ENCODE measurements at places on chromosomes 6 and 20.

DNA sequence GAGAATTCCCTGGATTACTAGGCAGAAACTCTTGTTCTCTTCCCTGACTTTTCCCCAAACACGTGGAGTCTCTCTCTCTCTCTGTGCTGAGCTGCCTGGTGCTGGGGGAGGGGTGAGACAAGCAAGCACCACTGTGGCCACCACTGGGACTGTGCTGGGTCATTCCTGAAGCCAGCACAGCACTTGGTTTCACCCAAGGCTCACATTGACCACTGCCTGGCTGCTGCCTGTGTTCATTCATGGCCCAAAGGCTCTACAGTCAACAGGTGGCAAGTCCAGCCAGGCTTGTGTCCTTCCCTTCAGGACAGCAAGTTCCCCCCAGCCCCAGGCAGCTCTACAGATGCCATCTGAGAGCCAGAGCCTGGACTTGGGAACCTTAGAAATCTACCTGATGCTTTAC is 92.2 kb downstream of the CTNNBL1 start:
- DNase-seq, result no peak

DNA sequence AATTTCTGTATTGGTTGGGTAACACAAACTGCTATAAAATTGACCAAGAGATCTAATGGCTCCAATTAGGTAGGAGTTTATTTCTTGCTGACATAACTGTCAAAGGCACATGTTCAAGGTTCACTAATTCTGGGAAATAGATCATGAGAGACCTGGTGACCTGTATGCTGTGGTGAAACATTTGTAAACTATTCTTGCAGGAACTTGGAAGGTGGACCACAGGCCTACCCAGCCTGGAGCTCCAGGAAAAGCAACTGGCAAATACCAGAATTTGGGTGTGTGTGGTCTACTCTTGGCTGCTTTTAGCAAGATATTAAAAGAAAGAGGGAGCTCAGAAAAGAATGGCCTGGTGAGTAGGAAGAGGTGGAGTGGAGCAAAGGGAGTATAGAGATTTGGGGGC is 184.6 kb downstream of the QKI start:
- DNase-seq, result no peak

DNA sequence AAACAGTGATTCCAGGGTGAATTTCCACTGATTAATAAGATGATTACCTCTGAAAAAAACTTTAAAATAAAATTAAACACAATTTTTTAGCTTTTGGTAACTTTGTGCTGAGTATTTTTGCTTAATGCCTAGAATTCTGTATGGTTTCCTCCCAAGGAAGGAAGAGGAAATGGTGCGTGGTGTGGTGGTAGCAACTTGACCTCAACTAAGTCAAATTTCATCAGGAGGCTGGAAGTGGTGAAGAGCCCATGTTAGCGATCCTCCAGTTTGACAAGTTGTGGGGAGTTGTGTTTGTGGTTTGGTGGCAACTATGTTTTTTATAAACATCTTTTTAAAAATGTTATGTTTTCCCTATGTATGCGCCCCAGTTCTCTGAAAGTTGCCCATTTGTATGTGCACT is 5.0 kb upstream of the RTF2 start:
- DNase-seq, result no peak

- no peak for DNase-seq
Measured at GRCh38 chr6:34178357-34179105, 32.6 kb upstream of the GRM4 start.

GRCh38 chr6:38579010-38579628 is 60.6 kb downstream of the BTBD9 start:
- DNase-seq, result no peak

- DNase-seq, result no peak
Measured at GRCh38 chr20:63129991-63130657, 85.8 kb downstream of the YTHDF1 start.

DNA sequence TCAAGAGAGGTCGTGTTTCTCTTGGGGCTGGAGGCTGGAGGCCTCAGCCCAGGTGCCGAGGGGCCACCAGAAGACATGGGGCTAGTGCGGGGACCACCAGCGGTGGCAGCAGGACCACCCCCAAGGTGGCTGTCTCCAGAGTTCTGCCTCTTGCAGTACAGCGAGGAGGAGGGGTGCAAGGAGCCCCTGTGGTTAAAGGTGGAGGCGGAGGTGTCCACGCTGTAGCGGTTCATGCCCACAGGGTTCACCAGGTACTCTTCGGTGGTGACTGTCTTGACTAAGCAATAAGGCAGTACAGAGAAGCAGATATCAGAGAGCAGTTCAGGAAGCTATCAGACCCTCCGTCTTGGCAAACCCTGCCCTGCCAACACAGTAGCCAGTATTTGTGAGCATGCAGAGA is 103.4 kb downstream of the SCML4 start:
- DNase-seq, result no peak

DNA sequence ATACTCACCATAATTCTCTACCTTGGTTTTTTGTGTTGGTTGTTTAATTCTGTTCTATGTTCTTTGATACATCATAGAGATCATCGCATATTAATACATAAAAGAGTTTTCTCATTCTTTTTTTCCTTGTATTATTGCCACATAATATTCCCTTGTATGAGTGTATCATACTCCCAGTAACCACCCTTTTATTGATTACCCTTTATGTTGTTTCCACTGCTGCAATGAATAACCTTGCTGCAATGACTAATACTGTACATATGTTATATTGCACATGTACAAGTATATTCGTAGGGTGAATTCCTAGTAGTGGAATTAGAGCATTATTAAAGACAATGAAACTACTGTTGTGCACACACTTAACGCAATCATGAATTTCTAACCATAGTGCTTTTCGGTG is 9.1 kb upstream of the SF3B5 start:
- no peak for DNase-seq

- no peak for DNase-seq
Measured at GRCh38 chr6:30821862-30822784, 62.2 kb upstream of the DDR1 start.

GRCh38 chr6:169289257-169289618 is 35.6 kb upstream of the THBS2 start:
- no peak for DNase-seq

DNA sequence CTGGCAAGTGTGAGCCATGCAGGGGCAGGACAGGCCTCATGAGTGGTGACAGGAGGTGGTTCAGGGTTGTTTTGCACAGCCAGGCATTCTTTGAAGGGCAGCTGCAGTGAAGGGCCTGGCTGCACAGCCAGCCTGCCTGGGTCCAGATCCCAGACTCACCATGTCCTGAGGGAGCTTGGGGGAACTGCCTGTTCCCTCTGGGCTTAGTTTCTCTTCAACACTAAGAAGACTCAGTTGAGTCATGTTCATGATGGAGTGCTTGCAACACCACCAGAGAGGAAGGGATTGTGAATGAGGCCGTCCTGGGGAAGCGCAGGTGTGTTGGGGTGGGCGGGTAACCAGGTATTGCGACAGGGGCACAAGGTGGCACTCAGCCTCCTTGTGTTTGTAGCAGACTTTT is 102.4 kb downstream of the CDH26 start:
- no peak for DNase-seq

DNA sequence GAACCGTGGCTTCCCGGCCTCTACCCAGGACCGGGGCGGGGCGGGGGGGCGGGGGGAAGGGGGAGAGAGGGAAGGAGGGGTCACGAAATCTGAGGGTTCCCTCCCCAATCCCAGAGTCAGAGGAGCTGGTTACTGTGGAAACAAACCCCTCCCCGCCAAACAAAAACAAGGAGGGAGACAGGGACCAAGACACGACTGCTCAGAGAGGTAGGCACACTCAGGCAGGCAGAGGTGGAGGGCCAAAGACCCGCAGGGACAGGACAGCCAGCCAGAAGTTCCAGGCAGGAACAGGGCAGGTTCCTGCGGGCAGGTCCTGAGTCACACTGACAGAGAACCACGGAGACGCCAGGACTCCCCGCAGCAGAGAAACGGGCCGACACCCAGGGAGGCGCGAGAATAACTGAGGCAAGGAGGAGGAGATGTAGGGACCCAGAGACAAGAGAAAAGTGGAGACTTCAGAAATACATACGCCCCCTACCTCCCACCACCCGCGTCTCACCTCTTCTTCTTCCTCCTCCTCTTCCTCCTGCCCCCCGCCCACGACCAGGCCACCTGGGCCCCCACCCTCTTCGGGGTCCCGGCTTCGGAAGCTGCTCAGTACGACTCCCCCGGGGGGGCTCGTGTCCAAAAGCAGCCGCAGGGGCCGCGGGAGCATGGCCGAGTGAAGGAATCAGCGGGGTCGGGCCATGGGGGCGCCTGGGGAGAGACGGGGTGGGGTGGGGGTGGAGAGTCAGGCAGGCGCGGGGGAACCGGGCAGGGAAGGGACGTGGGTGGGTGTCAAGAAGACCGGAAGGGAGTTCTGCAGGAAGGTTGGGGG is 578 bp downstream of the RGL2 start:
- DNase-seq, result no peak

DNA sequence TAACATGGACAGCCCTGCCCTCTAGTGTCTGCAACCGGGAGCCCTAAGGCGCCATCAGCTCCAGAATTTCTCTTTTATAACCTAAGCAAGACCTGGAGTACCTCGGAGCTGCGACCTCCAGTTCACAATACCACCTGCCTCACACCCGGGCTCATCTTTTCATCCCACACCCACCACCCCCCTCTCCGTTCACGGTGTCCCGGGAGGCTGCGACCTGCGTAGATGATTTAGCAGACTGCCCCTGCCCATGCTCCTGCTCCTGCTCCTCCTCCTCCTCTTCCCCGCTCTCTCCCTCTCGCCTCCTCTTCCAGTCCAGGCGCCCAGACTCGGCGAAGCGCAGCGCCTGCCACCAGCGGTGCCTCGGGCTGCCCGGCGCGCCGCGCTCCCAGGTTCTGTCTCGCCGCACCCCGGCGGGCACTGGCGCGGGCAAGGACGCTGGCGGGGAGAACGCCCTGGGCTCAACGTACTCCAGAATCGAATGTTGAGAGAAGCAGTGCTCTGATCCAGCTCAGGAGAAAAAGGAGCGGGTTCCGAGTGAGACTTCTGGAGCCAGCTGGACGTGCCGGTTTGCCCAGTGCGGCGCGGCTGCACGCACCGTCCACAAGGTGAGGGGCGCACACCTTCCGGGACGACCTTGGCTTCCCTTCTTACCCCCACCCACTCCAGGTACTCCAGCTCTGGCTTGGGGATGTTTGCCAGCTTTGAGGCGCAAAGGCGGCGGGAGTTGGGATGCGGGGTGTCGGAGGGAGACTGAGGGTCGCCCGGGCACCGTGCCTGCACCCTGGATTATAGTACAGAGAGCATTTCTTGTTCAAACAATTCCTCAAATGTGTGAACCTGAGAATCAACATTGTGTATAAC is at the start of gene HTR1E:
Gene HTR1E, plus strand, starts transcription at position 310 of the 861 bp plus-strand sequence. CDS start 77,807 bp downstream, outside the sequence.
- no peak for DNase-seq

DNA sequence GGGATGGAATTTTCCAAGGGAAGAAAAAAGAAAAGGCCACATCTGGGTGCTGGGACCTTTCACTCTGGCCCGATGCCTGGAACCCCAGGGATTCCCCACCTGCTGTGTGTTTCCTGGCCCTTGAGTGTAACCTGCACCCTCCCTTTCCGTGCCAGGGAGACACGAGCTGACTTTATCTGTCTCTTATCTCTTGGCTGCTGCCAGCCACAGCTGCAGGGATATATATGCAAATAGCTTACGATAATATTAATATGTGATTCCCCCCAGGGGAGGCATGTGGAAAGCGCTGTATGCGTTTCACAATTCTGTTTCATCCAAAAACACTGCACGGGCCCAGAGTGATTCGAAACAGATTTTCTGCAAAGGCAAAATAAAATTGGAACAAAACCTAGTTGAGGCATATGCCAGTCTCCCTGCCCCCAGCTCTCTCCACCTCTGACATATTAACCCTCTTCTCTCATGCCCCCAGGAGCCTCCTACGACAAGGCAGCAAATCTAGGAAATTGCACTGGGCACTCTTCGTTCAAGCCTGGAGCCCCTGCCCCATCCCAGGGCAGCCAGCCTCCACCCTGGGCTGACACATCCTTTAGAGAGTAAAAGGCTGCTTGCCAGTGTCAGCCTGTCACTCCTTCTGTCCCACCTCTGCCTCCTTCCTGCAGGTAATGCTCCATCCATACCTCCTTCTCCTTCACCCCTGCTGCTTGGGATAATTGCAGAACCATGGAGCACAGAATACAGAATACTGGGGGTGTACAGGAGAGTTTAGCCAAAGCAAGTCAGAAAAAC is 1.3 kb downstream of the RIPOR3 start:
- no peak for DNase-seq

Data from Panc1 (cell line).